ENCODE measurements at places on chromosomes 4 and X. TPM values are rescaled to one million over a fixed set of nuclear protein-coding genes. Genes with fewer than 3 reads are reported as not detected.

- no peak for DNase-seq
These were observed 59.2 kb upstream of the TXK start for GRCh38 chr4:48193096-48193836.

Gene LEF1
- total RNA-seq, result not detected

Gene NAP1L5
- 0.26 TPM for total RNA-seq

Gene MAGEE1
- total RNA-seq, result 1.5 TPM

DNA sequence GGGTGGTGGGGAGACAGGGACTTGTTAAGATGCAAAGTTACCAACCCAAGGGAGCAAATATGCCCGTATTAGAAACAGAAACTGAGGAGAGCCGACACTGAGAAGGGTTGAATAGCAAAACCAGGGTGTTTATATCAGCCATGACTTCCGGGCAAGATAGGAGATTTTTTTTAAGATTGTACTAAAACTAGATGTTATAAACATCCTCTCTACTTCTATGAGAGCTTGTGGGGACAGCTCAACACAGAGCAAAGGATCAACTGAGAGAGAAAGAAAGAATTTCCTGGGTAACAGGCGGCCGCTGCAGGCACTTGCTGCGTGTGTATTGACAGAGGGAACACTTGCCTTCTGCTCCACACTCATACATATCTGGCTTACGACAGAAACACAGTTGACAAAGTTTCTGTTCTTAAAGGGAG is 49.1 kb upstream of the FBXW7 start:
- DNase-seq, result no peak

DNA sequence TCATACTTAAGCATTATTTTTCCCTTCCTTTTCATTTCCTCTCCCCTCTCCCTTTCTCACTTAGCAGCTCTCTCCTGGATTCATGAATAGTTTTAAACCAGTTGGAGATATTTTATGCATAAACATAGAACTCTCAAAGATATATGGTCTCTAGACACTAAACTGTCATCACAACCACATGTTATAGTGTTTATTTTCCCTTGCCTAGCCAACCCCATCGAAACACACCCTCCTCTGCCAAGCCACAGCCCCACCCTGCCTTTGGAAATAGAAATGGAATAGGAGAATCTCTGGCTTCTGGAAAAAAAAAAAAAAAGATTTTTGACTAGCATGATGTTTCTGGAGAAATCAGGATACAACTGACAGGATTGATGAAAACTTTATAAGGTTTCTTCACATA is 64.8 kb upstream of the RBPJ start:
- DNase-seq, result peak; percentile 66

Gene FAM47E
- 0.16 TPM for total RNA-seq

DNA sequence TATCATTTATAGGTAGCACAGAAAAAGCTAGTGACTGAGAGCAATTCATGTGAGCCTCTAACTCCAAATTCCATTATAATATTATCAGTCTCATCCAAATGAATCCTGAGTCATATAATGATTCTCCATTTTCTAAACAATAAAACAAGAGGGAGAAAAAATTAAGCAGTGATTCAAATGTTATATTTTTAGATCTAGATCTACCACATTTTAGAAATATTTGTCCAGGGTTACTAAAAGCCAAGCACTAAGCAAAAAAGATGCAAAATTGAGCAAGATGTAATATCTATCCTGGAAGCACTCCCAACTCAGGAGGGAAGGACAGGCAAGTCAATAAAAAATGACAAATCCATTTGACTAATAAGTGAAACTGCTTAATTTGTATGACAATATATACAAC is 172.8 kb downstream of the FBXW7 start:
- DNase-seq, result no peak

- no peak for DNase-seq
These were observed 97.1 kb downstream of the MRPL1 start for GRCh38 chr4:77959566-77960338.

GRCh38 chrX:38260231-38260630 is 39.6 kb upstream of the SRPX start:
- DNase-seq, result no peak

GRCh38 chrX:118350221-118350620 is 4.3 kb downstream of the WDR44 start:
- DNase-seq, result no peak

DNA sequence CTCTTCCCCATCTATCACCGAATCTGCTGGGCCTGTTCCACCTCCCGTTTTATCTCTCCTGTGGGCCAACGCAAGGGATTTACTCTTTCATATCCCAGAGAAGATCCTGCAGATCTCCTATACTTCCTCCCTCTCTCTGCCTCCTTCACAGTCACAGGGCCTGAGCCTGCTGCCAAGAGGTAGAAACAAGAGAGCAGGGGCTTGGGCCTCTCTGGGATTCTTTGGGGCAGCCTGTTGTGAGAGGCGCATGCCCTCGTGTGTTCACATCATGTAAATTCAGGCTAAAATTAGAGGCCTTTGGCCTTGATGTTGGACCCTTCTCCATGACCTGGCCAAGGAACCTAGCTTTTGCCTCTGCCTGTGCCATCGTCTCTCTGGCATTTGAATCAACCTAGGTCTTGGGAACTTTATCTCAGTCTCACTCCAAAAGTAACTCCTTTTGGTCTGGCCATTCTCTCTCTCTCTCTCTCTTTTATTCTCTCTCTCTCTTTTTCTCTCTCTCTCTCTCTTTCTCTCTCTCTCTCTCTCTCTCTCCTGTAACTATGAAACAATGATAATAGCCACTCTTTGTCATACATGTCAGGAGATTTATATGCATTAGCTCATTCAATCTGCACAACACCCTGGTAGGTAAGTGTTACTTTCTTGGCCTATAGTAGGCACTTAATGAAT is 20.0 kb upstream of the EFNB1 start:
- peak; percentile 12 for DNase-seq

Gene ABCG2
- 1.8 TPM for total RNA-seq

- no peak for DNase-seq
These were observed 72.0 kb downstream of the FAT1 start for GRCh38 chr4:186651624-186652023.

GRCh38 chr4:108045687-108046024 is 56.0 kb downstream of the HADH start:
- peak; percentile 76 for DNase-seq

Gene DDIT4L
- 0.44 TPM for total RNA-seq

GRCh38 chr4:102104278-102104677 is 241.0 kb downstream of the SLC39A8 start:
- no peak for DNase-seq

DNA sequence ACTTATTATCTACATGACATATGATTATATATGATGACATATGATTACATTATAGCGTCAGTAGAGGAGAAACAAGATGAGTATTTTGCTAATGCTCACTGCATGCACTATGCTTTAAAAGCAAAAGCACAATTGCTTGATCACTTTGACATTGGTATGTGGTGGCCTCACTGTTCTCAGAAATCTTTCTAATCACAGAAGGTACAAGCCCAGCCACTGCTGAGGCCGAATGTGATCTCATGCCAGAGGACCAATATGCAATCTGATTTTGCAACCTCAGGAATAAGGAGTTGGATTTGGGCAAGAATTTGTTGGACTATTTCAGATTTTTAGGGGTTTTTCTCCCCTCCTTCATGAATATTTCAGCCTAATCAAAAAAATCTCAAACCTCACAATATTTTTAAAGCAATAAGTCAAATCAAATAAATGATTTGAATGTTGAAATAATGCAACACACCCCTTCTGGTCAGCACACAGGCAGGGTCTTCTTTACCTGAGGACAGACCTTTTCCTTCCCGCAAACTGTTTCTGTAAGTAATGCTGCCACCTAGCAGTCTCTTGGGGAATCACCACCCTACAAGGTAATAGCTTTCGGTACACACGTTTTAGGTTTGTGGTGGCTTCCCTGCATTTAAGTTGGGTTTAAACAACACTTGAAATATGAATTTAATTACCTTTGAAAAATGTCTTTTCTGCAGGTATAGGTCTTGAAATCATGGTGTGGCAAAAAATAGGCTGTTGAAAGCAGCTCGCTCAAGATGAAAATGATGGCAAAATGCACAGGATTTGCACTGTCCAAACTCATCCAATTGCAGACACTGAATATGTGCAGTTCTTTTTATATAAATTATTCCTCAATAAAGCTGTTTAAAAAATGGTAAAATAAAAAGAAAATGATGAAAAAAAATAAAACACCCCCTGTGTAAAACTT is 4.8 kb upstream of the CXCL13 start:
- no peak for DNase-seq

DNA sequence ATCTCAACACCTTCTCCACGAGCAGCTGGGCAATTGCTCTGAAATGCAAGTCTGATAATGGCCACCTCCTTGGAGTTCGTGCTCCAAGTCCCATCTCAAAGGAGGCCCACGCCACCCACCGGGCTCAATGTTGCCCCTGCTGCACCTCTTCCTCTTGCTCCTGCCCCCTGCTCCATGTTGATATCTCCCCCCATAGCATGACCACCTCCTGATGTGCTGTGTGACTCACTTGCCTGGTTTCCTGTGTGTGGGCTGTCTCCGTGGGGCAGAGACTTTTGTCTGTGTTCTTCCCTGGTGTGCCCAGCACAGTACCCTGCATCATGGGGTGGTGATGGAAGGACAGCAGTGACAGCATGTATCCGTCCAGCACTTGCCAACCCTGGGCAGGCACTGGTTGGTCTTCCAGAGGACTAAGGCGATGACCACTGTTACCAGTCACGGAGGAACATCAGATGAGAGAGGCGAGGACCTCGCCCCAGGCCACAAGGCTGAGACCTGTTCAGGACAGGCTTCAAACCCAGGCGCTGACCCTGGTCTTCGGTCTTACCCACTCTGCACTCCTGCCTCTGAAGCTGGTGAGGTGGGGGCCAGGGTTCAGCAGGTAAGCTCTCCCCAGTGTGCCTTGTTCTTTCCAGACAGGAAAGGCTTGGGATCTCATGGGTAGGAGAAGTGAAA is 104.6 kb upstream of the LRPAP1 start:
- DNase-seq, result no peak

Gene PASD1
- total RNA-seq, result not detected

DNA sequence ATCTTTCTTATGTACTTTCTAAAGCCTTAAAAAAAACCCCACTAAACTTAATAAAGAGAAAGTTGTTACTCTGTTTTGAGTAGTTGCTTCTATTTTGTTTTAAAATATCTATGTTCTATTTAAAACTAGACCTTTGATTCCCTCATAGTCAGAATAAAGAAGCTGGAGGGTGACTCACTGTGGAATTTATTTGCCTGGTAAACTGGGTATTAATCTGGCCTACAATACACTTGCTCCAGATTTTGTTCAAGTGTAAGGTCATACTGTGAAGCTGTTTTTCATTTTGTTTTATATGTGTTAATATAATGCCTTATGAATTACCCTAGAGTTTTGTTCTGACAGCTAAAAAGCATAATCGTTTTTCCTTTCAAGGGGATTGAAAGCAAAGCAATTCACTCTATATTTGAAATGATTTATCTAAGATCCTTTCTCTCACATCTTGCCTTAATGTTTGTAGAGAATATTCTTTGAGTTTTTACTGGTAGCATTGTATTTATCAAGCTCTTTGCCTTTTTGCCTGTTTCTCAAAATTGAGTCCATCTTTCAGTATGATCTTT is 277.4 kb upstream of the PITX2 start:
- no peak for DNase-seq

Gene PSAPL1
- not detected for total RNA-seq

DNA sequence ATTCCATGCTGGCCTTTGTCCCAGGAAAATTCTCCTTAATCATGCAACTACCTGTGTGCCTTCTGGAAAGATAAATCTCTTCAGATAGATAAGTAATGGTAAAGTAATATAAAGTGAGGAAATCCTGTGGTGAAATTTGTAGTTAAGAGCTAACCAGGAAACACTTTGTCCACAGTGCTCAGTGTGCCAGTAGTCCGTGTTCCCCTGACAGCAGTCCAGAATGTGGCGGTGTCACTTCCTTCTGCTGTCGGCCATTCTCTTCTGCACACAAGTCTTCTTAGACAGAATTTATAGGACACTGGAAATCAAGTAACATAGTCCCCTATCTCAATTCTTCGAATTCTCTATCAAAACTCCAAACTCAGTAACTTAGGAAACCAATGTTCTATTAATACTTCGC is 5.7 kb upstream of the CXXC4 start:
- no peak for DNase-seq

Gene TBC1D8B
- 2.5 TPM for total RNA-seq

- no peak for DNase-seq
These were observed 111.1 kb upstream of the TLL1 start for GRCh38 chr4:165761963-165762362.

DNA sequence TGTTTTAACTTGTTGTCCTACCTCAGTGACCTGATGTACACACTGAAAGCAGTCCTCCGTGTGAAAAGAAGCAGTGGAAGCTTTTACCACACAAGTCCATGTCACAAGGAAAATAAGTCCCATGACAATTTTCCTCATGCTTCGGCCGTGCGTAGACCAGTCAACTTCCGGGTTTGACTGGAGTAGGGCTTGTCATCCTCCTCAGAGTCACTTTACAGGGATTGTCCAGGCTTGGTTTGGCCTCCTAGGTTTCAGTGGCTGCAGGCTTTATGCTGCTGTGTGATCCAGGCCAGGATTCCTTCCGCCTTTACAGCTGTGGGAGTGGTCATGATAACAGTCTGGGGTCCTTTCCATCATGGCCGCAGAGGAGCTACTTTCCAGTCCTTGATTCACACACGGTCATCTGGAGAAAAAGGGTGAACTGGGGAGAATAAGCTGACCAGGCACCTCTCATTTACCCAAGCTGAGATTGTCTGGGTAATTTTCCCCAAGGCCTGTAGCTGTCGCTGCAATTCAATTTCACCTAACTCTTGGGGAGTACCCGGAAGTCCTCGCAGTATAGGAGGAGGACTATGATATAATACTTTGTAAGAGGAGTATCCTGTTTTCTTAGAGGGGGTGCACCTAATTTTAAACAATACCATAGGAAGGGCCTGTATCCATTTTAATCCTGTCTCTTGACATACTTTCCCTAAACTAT is 206.1 kb upstream of the KLF8 start:
- no peak for DNase-seq

Gene SH3BGRL
- total RNA-seq, result 37.0 TPM

DNA sequence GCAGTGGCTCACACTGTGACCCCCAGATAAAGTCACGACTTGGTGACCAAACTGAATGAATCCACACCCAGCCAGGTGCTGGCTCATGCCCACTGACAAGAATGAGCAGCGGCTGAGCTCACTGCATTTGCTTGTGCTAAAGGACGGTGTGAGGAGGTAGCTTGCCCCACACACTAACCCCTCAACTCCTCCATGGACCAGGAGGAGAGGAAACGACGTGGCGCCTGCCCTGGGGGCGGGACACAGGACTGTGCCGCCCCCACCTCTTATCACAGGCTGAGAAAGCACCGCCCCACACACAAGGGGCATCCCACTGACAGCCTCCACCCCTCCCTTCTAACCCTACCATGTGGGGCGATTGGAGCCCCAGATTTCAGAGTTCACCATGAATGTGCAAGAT is 43.0 kb downstream of the ZFYVE28 start:
- DNase-seq, result no peak

- no peak for DNase-seq
These were observed 318.6 kb upstream of the CASK start for GRCh38 chrX:42242004-42242403.

Gene RNF175
- 0.59 TPM for total RNA-seq

- DNase-seq, result no peak
These were observed 202.0 kb downstream of the APBB2 start for GRCh38 chr4:41012293-41012692.

Data from MG63 (cell line).